LNCaP clone FGC (cell line): ENCODE measurements at places on chromosomes 1 and 21.

DNA sequence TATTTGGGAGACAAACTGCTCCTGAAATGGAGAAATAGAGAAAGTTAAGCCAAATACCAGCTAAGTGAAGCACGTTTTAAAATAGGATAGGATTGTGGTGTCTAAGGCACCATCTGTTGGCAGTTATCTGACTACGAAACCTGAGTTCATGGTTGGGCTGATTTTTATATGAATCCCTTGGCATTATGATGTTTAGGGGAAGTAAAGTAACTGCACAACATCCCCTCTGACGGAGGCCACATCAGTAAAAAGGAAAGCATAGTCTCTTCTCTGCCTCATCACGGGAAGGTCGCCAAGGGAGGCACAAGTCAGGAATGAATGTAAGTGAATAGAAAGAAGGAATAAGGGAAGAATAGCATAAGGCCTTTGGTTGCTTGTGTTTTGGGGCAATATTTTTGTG is 128.0 kb downstream of the PRRX1 start:
- DNase-seq: no peak

DNA sequence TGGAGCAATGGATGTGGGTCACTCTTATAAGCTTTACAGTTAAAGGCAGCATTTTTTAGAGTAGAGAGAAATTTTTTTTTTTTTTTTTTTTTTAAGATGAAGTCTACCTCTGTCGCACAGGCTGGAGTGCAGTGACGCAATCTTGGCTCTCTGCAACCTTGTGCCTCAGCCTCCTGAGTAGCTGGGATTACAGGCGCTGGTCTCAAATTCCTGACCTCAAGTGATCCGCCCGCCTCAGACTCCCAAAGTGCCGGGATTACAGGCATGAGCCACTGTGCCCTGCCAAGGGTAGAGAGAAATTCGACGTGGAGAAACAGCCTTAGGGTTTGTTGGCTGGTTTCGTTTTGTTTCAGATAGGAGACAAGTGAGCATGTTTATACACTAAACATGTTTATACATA is 594.2 kb upstream of the ADAMTS5 start:
- no peak for DNase-seq

DNA sequence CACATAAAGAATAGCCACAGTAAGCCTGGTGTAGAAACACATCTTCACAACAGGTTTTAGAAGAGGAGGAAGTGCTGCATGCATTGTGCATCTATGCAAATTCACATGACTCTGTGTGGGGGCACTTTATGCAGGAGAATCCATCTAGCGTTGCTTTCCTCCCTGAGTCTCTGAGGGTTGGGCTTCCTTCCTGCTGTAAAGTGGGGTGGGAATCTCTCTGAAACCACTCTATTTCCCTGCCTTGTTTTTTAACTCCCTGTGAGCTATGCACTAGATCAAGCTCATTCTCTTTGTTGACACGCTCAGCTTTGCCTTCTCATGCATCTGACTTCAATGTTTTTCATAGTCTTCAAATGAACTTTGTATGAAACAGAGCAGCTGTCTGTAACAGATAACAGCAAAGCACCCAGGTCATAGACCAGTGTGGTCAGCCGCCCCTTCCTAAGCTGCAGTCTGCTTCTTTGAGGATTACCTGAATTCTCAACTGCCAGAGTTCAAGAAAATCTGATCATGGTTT is 102.7 kb upstream of the DPH5 start:
- no peak for DNase-seq

DNA sequence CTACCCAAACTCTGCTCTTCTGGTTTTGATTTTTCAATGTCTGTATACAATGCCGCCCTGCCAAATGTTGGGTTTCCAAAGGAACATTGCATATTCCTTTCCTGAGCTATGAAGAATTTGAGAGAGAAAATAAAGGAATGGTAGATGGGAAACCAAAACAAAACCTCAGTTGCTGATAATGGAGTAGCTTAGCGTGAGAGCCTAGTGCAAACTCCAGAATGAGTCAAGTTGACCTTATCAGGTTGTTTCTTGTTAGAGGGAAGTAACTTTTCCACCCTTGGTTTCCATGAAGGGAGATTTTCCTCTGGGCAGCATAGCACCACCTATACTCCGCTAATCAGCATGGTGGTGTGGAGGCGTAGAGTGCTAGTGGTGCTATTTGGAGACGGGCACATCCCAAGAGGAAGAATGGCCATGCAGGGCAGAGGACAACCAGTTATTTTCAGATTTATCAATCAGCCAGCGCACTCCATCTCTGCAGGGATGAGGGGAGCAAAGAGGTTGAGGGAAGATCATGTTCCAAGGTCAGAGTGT is 51.6 kb downstream of the BACH1 start:
- no peak for DNase-seq

- DNase-seq: no peak
These were observed 50.7 kb downstream of the ZNF684 start for GRCh38 chr1:40582116-40582515.

GRCh38 chr1:115506518-115506917 is 135.3 kb upstream of the VANGL1 start:
- no peak for DNase-seq

DNA sequence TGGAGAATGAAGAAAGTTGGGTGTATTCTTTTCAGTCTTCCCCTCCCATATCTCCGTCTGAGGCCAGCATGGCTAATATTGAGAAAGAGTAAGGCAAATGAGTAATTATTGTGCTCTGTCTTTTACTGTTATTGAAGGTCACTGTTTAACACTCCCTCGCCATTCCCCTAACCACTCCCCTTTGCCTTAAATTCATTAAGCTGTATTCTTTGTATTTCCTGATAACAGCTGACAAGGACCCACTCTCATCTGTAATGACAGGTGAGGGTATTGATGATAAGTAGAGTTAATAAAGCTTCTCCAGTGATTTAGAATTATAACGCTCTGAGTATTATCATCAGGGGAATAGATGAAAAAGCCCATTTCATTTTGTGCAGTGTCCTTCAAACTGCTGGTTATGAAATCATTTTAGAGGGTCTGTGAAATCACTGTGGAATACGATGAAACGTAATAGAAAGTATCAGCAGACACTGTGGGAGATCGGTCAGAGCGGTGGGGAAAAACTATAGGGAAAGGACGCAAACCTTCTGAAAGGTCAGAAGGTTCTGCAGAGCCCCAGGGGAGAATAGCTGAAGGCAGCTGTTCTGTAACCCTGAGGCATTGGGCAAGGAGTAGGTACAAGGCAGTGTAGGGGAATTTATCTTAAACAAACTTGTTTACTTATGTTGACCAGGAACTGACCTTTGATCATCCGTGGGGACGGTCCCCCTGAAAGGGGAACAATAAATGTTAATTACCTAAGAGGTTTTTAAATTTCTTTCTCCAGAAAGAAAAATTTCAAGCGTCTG is 46.3 kb upstream of the CACYBP start:
- no peak for DNase-seq

- no peak for DNase-seq
These were observed 32.3 kb upstream of the TENT5C start for GRCh38 chr1:117573386-117574023.

DNA sequence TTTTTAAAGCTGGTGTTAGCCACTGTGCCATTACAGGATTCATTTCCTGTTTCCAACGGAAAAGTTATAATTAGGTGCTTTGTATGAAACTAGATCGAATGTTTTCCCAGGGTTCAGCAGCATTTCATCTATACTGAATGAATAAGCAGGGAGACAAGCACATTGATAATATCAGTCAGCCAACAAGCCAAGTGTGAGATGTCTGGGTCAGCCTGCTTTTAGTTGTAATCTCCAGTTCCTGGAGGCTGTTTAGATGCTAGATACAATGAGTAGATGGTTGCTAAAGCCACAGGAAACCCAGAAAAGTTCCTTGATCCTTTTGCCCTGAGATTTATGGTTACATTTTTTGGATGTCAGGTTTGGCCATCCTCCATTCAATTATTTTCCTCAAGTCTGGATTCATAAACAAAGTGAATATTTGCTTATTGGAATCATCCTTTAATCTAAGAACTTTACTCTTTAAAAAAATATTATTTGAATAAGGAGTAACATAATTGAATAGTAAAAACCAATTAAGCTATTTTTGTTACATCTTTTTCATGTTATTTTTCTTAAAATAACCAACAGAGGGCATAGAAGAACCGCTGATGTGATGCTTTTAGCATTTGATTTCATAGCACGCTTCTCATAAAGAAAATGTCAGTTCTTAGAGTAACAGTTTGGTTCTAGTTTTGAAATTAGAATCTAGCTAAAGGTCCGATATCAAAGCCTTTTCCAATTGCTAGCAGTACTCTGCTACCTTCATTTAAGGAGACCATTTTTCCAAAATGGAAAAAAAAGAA is 76.6 kb downstream of the HSPA13 start:
- no peak for DNase-seq

DNA sequence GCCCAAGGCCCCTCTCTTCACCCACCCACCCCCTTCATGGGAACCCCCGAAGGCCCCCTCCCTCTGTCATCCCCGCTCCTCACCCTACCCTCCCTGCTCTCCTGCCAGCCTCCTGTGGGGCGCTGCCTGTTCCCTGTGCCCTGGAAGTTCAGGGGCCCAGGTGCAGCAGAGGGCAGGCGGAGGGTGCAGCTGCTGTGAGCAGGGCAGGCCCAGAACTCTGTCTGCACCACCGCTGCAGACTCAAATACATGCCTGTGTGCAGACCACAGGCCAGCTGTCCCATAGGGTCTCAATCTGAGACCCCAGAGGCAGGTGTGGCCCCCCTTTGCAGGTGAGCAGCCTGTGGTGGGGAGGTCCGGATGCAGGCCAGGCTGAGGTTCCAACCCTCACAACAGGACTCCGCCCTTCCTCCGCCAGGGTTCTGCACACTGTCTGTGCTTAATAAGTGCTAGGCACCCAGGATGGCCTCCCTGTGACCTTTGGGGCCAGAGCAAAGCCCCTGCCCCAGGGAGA is 62.5 kb downstream of the WNT9A start:
- no peak for DNase-seq

DNA sequence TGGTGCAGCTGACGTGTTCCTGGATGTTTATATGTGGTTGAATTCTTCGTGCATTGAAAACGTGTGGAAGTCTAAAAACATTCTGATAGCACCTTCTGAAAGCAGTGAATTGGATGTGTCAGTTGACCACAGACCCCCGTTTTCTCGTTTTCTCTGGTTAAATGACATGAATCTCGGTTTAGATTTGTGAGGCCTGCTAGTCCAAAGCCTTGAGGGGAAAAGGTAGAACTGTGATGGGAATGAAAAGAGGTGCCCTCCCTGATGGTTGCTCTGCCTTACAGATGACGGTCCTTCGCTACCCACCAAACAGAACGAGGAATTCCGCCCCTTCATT is 8.9 kb downstream of the RER1 start:
- DNase-seq: no peak

- no peak for DNase-seq
These were observed at the start of gene FCRL4 for GRCh38 chr1:157597959-157598667. Gene FCRL4, minus strand, starts transcription at chr1:157598085. Its CDS starts 141 bp downstream, at chr1:157597944.

GRCh38 chr1:238457610-238458009 is 566.9 kb upstream of the ZP4 start:
- DNase-seq: no peak

- no peak for DNase-seq
These were observed 239.1 kb upstream of the SGIP1 start for GRCh38 chr1:66294707-66295370.

DNA sequence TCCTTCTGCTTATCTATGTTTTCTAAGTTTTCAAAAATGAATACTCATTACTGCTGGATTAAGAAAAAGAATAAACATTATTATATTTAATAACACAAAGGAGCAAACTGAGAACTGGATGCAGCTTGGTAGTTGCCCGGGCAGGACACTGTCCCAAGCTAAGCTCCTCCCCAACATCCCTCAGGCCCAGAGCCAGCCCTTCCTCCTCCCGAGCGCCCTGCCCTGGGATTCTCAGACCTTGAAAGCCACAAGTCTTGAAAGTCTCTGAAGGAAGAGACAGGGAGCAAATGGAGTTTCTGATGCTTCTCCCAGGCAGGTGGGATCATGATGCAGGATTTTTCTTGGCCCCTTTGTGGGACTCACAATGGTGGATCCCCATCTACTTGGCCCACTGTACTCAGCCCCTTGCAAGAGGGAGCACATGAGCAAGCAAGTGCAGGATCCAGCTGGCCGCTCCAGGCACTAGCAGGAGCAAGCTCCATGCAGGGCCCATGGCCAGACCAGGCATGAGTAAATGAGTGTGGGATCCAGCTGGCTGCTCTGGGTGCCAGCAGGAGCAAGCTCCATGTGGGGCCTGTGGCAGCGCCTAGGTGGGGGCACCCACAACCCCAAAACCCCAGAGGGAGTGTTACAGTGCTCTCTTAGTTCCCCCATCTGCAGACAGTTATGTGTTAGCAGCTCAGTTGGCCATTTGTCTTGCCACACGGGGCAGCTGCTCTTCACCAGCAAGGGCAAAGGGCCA is 32.1 kb upstream of the RAB4A start:
- no peak for DNase-seq

GRCh38 chr1:198830412-198830811 is 191.6 kb downstream of the PTPRC start:
- no peak for DNase-seq

GRCh38 chr1:209688746-209689234 is 13.6 kb downstream of the G0S2 start:
- no peak for DNase-seq

GRCh38 chr1:8943498-8944405 is 1.9 kb upstream of the CA6 start:
- no peak for DNase-seq

- DNase-seq: no peak
These were observed 186.4 kb upstream of the ZNHIT6 start for GRCh38 chr1:85894651-85895050.

DNA sequence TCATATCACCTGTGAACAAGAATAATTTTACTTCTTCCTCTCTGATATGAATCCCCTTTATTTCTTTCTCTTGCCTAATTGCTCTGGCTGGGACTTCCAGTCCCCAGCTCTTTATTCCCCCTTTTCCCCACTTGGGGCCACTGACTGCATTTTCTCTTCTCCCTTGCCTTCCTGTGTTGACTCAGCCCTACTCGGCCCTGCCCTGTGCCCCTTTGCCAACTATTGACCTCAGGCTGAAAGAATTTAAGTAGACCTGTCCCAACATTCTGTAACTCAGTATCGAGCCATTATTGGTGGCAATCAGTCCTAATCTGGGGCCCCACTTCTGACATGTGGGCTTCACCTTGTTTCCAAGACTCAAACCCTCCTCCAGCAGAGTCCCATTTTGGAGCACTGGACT is 60.6 kb upstream of the STUM start:
- DNase-seq: no peak

GRCh38 chr1:158717344-158717743 is 3.2 kb downstream of the OR6K3 start:
- no peak for DNase-seq

DNA sequence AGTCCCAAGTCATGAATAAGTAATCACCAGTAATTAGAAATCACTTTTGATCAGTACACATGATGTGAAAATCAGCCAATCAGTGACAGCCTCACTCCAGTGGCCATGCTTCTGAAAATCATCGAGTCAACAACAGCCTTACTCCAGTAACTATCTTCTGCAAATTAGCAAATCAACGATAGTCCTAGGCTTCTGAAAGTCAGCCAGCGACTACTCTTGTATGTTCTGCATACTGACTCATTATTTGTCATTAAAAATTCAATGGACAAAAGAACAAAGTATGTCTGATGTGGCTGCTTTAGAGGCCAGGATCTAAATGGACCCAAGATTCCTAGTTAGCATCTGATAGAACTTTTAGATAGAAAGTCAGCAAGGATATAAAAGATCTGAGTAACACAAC is 102.5 kb downstream of the GPR52 start:
- no peak for DNase-seq
